Esophagus squamous epithelium (tissue), 5 donors: ENCODE measurements at places on chromosomes 1 and 21.

- no peak overlapping the region for H3K4me3 ChIP-seq
- no peaks in the 10 kb centered on the region for H3K27me3 ChIP-seq
- H3K27ac ChIP-seq: no peak overlapping the region
- no peak for DNase-seq
- no peaks in the 10 kb centered on the region for H3K36me3 ChIP-seq
Observed at GRCh38 chr1:101264697-101265096, 27.9 kb downstream of the S1PR1 start.

GRCh38 chr1:9909234-9910046, 629 bp downstream of the CTNNBIP1 start:
- no peaks in the 10 kb centered on the region for H3K36me3 ChIP-seq
- H3K4me1 ChIP-seq: peaks cover 87% of the 10 kb centered on the region
- H3K27ac ChIP-seq: peak overlapping the region; percentile 96
- peak overlapping the region; percentile 88 for H3K4me3 ChIP-seq
- no peaks in the 10 kb centered on the region for H3K27me3 ChIP-seq
- DNase-seq: peak; percentile 25

- H3K27me3 ChIP-seq: no peaks in the 10 kb centered on the region
- peaks cover 89% of the 10 kb centered on the region for H3K4me1 ChIP-seq
- H3K27ac ChIP-seq: peak overlapping the region; percentile 90
Observed at GRCh38 chr1:203274603-203275381, 30.5 kb upstream of the BTG2 start.

DNA sequence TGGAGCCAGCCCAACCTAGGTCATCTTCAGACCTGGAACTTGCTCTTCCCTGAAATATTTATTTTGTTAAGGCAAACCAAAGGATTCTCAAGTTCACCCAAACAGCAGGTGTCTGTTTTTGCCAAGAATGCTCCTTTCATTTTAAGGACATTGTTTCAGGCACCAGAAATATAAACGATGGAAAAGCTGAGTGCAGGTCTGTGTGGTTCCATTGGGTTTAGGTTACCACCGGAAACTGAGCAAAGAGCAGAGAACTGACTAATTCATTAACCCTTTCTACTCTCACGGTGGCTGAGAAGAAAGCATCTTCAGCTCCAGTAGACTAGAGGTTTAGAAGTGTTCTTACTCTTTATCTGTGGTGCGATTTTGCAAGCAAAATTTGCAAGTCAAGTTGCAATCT, 38.0 kb upstream of the ZC3H11B start:
- no peak overlapping the region for H3K4me3 ChIP-seq
- H3K4me1 ChIP-seq: no peaks in the 10 kb centered on the region
- no peaks in the 10 kb centered on the region for H3K27me3 ChIP-seq

- peaks cover 37% of the 10 kb centered on the region for H3K4me1 ChIP-seq
- no peak for DNase-seq
- H3K4me3 ChIP-seq: peak overlapping the region; percentile 95
- H3K27ac ChIP-seq: peak overlapping the region; percentile 95
- H3K36me3 ChIP-seq: no peaks in the 10 kb centered on the region
Observed at GRCh38 chr1:214280386-214281020, 456 bp upstream of the SMYD2 start.
